NCI-H1417 treated with DMSO at 0.1 percent for 48 hours (cell line): ENCODE measurements at places on chromosomes 11 and 22.

GRCh38 chr11:66277471-66278362 lies at the start of gene CNIH2:
CNIH2 (plus strand) TSS chr11:66278175; CDS start chr11:66278457, 282 bp downstream.
- no peak for DNase-seq

DNA sequence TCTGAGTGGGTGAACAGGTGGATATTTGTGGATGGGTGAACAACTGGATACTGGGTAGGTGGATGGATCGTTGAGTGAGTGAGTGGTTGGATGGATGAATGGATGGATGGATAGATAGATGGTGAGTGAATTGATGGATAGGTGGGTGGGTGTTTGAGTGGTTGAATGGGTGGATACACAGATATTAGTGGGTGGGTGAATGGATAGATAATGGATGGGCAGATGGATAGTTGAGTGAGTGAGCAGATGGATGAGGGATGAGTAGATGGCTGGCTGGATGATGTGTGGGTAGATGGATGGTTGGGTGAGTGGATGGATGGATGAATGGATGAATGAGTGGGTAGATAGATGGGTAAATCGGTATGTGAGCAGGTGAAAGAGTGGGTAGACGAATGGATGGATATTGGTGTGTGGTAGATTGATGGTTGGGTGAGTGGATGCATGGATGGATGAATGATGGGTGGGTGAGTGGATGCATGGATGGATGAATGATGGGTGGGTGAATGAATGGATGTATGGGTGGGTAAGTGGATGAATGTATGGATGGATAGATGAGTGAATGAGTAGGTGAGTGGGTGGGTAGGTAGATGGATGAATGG lies 406.7 kb downstream of the MN1 start:
- DNase-seq, result no peak

DNA sequence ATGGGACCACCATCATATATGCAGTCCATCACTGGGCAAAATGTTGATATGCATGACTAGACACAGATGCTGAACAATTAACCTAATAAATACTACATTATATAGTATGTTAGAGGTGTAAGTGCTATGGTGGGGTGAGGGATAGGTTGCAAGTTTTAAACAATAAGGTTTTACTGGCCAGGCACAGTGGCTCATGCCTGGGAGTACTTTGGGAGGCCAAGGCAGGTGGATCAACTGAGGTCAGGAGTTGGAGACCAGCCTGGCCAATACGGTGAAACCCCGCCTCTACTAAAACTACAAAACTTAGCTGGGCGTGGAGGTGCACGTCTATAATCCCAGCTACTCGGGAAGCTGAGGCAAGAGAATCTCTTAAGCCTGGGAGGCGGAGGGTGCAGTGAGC lies 28.1 kb downstream of the F2 start:
- DNase-seq, result no peak

- peak; percentile 96 for DNase-seq
Measured at GRCh38 chr11:60913793-60914632, at the start of gene TMEM109. TMEM109 (plus strand) TSS chr11:60914158; CDS start chr11:60919694, 5,536 bp downstream.

DNA sequence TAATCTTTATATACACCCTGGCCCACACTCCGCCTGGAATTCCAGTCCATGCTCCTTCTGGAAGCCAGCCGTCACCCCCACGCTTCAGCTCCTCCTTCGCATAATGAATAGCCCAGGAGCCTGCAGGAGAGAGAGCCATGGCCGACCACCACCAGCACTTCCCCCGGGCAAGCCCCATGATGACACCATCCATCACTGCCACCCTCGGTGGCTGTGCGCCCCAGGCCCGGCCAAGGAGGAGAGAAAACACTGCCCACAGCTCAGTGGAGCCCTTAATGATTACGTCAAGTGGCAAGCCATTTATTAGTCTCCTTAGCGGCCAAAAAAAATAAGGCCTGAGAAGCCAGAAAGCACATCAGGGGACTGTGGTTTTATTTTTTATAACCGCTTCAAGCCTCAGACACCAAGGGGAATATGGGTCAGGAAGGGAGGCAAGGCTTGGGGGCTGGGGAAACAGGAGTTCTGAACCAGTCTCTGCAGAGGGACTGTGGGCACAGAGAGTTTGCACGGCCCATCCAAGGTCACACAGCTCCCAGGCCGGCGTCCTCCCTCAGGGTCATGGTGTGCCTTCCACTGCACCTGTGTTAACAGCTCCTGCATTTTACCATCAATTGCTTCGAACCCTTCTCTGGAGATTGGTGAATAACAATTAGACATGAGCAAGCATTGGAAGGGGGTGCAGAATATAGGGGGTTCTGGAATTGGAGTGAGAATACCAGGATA lies 134.3 kb downstream of the MN1 start:
- no peak for DNase-seq

- no peak for DNase-seq
Measured at GRCh38 chr11:72924568-72925190, 110.5 kb downstream of the ATG16L2 start.

GRCh38 chr11:425301-425700 lies 10.5 kb upstream of the SIGIRR start:
- DNase-seq, result no peak

DNA sequence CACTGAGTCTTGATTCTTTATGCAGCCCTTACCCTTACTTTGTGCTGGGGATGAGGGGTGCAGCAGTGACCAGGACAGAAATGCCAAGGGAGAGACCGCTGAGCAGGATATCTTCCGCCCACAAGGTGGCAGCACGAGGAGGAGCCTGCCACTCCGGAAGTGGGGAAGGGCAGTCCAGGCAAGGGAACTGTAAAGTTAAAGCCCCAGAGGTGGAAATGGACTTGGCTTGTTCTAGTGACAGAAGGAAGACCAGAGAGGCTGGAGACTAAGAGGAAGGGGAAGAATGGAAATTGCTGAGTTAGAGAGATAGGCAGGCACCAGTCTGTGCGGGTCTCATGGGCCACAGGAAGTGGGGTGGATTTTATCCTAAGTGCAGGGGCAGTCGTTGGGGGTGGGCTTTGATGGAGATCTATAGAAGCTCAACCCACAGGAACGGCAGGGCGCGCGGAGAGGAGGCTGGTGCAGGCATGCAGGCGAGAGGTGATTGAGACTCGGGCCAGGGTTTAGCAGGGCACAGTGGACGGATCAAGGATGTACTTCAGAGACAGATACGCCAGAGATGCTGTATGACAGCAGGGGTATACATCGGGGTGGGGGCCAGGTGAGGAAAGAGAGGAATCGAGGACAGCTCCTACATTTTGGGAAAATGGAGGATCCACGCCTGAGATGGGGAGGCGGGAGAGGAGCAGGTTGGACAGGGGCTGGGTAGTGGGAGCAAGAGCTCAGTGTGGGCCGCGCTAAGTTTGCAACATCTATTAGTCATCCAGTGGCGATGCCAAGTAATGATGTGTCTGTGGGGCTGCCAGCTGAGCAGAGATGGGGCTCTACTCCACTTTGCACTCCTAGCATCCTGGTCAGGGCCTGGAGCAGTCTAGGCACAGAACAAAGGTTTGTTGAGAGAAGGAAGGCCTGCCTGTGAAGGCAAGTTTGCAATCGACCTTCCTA lies 3.3 kb upstream of the GRK2 start:
- DNase-seq, result peak; percentile 34

- no peak for DNase-seq
Measured at GRCh38 chr11:73384125-73384441, 7.9 kb downstream of the RELT start.

DNA sequence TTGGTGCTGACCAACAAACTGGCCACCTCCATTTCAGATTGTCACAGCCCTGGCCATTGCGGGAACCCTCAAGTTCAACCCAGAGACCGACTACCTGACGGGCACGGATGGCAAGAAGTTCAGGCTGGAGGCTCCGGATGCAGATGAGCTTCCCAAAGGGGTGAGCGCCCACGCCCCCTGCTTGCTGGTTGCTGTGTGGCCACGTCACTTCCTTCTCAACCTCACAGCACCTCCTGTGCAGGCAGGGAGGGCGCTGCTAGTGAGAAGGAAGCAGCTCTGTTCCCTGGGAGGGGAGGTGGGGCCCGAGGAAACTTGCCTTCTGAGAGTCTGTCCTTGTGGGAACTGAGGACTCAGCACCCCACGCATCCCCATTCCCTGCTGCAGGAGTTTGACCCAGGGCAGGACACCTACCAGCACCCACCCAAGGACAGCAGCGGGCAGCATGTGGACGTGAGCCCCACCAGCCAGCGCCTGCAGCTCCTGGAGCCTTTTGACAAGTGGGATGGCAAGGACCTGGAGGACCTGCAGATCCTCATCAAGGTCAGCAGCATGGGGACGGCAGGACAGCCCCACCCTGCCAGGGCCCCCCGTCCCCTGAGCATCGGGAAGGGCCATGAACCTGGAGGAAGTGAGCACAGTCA lies 19.3 kb downstream of the POLR3H start:
- DNase-seq, result no peak

DNA sequence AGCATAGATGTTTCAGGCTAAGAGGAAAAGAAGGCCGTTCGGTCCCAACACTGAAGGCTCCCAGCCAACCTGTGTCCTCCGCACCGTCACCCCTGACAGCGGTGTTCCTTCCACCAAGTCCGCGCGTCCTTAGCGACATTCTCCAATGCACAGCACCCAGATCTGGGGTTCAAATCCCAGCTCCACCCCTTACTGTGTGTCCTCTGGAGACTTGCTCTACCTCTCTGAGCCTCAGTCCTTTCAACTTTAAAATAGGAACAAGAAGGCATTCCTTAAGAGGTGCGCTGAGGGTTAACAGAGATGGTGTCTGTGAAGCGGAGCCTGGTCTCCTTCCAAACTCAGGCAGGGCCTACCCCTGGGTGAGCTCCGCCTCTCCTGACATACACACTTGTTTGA lies 224.0 kb downstream of the MN1 start:
- no peak for DNase-seq

DNA sequence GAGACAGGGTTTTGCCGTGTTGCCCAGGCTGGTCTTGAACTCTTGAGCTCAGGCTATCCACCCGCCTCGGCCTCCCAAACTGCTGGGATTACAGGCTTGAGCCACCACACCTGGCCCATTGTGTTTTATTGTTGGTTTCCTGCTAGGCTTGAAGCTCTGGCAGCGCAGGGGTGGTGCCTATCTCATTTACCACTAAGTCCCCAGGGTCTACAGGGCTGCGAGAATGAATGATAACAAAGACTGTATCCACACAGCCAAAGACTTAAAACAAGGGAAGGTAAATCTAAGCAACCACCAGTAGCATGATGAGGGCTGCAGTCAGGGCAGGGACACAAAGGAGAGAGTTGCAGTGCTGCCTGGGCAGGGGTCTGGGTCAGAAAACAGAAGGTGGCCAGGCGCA lies 37.3 kb upstream of the XBP1 start:
- DNase-seq, result no peak

GRCh38 chr11:125301346-125301745 lies 136.8 kb downstream of the PKNOX2 start:
- DNase-seq, result no peak

DNA sequence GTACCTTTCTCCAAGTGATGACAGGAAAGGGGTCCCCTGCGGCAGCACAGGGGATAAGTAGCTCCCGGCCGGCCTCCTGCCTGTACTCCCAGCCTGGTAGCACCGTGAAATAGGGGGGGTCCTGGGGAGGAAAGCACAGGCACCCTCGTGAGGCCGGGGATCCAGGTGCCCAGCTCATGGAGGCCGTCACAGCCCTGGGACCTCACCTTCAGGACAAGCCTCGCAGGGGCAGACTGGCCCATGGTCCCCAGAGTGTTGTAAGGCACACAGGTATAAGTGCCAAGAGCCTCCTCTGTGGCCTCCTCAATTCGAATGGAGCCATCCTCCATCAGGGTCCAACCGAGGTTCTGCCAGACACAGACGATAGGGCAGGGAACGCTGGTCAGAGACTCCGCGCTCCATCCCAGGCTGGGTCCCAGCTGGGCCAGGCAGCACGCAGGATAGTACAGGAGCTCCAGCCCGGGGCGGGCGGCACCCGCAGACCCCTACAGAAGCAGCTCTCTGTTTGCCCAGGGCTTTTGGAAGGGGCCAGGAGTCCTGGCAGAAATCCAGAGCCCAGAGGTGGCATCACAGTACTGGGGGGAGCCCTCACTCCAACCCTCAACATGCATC lies 25.2 kb downstream of the IGSF9B start:
- no peak for DNase-seq

DNA sequence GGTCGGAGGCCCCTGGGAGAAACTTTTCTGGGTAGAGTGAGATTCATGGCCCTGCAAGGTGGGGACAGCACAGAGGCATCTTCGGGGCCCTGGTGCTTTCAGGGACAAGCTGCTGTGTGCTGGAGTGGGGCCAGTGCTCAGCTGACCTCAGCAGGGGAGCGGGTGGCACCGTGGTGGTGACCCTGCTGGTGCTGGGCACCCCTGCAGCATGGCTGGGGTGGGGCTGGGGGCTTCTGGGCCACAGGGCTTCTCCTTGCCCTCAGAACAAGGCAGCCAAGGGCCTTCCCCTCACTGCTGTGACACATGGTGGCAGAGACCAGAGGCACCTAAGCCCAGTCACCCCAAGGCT lies 24.9 kb upstream of the GNB1L start:
- DNase-seq, result no peak

DNA sequence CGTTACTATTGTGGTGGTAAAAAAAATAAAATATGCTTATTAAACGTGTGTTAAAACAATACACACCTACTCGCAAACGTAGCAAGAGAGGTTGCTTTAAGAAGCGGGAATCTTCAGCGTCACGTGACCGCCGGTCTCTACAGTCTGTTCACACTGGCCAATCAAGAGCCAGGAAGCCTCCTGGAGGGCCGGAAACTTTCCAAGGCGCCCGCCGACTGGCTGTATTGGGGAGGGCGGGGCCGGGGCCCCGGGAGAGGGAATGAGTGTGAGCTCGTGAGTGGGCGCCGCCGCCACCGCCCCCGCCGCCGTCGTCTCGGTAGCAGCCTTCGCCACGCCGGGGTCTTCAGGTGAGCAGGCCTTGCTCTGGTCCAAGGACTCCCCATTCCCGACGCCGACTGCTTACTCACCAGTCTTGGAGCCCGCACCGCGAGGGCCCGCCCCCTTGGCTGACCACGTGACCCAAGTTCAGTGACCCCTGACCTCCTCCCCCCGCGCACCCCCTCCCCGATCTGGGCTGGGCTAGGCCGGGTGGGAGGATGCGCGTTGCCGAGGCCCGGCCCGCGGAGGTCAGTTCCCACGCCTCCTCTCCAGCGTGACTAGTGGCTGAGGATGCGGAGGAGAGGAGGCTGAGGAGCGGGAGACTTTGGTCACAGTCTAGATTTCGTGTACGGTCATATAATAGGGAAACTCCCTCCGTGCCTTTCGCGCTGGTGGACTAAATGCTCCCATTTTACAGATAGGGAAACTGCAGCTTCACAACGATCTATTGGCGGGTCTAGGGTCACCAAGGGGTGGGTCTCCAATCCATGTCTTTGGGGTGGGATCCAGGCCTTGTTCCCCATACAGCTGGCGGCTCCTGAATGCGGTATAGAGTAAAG lies at the start of gene TAF6L:
Gene TAF6L, plus strand, starts transcription at position 253 of the 878 bp plus-strand sequence. CDS start 4,388 bp downstream, outside the sequence.
- peak; percentile 92 for DNase-seq

DNA sequence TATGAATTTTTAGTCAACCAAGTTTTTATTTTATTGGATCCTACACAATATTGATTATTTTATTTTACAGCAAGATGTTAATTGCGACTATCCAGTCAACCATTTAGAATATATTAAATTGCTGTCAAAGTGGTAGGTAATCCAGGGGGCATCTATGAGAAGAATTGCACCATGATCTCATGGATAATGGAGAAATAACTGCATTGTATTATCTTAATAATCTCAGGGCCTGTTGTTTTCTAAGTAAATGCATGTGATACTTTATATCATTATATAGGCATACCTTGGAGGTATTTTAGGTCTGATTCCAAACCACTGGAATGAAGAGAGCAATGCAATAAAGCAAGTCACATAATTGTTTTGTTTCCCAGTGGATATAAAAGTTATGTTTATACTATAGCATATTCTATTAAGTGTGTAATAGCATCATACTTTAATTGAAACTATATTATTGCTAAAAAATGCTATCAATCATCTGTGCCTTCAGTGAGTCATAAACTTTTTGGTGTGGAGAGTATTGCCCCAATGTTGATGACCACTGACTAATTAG lies 595.4 kb upstream of the CHORDC1 start:
- DNase-seq, result no peak
